CD4-positive, alpha-beta T cell treated with Interleukin-2 at 100 ng/mL for 4 hours (primary cell): ENCODE measurements at places on chromosomes 12 and 14.

DNA sequence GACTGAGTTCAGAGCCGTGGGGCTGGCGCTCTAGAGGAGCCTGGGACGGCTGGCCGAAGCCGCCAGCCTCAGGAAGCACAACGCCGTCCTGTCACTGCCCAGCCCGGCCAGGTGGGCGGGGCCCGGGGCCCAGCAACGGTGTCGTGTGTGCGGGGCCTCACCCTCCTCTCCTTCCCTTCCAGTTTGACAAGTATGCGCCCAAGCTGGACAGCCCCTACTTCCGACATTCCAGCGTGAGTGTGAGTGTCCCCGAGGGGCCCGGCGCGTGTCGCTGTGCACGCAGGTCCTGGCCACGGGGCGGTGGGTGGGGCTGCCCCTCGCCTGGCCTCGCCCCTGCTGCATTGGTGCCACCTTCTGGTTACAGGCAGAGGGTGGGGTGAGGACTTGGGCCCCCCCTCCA is 38.3 kb downstream of the LRCOL1 start:
- DNase-seq = no peak

GRCh38 chr12:89179245-89179644 is 173.1 kb downstream of the DUSP6 start:
- DNase-seq = no peak

- DNase-seq = no peak
These were observed 214.3 kb downstream of the DPF3 start for GRCh38 chr14:72679536-72680151.

- DNase-seq = no peak
These were observed 268.9 kb downstream of the SUDS3 start for GRCh38 chr12:118645219-118645618.
